ENCODE measurements at places on chromosomes 7 and 10.

DNA sequence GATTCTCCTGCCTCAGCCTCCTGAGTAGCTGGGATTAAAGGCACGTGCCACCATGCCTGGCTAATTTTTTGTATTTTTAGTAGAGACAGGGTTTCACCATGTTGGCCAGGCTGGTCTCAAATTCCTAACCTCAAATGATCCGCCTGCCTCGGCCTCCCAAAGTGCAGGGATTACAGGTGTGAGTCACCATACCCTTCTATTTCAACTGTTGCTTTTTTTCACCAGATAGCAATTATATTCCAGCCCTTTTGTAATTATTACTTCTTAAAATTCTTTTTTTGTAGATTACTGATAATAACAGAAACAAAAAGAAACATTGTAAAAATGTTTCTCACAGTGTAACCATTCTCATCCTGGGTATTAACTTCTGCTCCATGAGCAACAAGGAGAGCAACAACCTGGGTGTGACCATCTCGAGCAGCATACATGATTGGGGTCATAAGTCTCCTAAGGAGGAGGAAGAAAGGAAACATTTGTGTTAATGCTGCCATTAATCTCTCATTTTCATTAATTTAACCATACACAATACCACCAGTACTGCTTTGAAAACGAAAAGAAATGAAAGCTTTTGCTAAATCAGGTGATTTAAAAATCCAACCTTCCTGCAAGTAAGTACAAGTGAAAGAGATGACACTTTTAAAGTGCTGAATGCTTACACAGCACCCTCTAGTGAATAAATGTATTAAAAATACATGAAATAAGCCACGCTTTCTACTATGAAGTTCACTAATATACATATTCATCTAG is 41.8 kb downstream of the ASZ1 start:
- no peak for DNase-seq

DNA sequence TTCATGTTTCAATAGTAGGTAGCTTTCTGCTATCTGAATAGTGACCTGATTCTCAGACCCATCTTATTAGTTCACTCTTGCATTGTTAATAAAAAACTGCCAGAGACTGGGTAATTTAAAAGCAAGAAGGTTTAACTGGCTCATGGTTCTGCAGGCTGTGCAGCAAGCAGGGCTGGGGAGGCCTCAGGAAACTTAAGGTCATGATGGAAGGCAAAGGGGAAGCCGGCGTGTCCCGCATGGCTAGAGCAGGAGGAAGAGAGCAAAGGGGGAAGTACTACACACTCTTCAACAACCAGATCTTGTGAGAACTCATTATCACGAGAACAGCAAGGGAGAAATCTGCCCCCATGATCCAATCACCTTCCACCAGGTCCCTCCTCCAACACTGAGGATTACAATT is 185.2 kb upstream of the PITRM1 start:
- no peak for DNase-seq

GRCh38 chr10:72065439-72066025 is 22.8 kb downstream of the SPOCK2 start:
- DNase-seq: no peak

GRCh38 chr7:3204526-3204925 is 96.5 kb upstream of the SDK1 start:
- DNase-seq: no peak

DNA sequence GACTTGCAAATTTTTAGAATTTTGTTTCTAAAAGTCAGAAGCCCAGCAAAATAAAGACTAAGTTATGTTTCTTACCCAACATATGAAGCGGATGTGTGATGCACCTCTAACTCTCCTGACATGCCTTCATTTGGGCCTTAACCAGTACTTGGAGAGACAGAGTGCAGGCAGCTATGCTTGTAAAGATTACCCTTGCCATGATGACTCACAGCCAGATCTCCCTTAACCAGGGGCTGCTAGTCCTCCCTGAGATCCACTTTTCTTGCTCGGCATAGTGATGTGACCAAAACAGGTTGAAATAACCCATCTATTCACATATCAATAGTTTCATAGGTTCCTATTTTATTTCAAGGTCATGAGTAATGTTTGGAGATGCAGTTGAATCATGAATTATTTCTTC is 43.6 kb downstream of the PPP1R3A start:
- no peak for DNase-seq

DNA sequence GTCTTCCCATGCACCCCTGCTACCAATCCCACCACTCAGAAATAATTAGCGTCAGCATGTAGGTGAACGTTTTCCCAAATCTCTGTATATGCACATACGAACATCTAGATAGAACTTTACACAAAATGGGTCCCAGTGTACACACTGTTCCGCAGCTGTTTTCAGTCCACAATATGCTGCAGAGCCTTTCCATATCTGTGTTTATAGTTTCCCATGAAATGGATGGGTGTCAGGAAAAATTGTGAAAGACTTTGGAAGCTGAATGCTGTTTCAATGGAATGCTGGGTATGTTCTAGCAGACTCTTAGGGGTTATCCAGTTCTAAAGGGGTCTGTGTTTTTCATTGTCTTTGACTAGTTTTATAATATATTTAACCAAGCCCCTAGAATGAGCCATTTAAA is 13.8 kb downstream of the GRK5 start:
- no peak for DNase-seq

DNA sequence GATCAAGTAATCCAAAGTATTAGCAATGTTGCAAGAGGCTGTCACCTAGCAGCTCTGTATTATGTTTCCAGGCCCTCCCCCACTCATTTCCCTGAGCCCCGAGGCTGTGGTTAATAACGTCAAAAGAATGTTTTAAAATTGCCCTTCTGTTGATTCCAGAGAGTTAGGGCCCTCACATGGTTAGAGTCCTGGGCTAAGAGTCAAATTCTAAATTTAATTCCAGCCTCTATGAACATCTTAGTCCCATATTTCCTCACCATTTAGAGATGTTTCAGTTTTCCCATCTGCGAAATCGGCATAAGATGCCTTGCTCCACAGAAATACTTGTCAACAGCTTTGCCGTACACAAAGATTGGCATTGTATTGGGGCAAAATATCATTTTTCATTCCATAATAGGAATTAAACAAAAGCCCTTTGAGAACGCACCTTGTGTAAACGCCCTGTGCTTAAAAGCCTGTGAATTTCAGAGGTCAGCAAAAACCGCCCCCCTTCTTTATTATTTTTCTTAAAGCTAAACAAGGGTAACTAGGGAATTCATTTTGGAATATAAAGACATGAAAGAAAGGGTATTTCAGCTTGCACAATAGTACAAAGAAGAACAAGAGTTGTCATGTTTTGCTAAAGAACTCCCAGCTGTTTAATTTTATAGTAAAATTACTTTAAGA is 135.8 kb downstream of the ARID5B start:
- DNase-seq: no peak

DNA sequence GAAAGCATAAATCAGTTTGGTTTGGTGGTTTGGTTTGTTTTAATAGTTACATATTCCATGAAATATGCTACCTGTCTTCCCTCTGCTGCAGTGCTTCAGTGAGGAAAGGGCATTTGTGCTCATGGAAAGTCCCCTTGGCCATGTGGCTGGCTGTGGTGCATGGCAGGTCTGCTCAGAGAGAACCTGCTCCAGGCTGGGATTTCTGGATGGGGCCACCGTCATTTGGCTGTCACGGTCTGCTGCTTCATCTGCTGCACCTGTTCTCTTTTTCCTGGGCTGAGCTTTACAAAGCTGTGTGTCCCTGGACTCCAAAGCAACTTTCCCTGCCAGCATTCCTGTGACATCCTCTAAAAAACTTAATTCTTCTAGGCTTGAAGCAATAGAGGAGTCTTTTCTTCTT is 8.9 kb downstream of the CDK14 start:
- DNase-seq: no peak

- DNase-seq: peak; percentile 25
Measured at GRCh38 chr7:77799078-77799964, 748 bp downstream of the PHTF2 start.

DNA sequence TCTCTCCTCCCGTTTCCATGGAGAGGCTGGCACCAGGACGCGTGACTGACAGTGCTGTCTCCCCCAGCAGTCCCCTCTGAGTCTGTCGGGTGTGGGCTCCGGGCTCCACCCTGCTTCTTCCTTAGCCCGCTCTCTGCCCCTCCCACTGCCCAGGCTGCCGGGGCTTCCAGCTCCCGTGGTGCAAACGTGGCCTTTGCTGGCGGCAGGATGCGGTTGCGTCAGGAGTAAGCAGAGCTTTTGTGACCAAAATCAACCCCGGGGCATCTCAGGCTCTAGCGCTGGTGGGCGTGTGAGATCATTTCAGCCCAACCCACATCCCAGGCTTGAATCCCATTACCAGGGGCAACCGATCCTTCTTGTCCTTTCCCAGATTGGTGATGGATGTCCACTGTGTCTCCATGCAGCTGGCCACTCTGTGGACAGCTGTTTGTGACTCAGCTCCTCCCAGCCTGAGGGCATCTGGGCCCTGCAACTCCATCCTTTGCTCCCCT is 28.2 kb downstream of the PTPRE start:
- DNase-seq: no peak

- no peak for DNase-seq
Measured at GRCh38 chr7:66359656-66360211, 154.6 kb downstream of the TPST1 start.

GRCh38 chr7:28753613-28754012 is 204.5 kb downstream of the TRIL start:
- no peak for DNase-seq

- no peak for DNase-seq
Measured at GRCh38 chr7:75776295-75776971, 4.4 kb upstream of the CCL26 start.

DNA sequence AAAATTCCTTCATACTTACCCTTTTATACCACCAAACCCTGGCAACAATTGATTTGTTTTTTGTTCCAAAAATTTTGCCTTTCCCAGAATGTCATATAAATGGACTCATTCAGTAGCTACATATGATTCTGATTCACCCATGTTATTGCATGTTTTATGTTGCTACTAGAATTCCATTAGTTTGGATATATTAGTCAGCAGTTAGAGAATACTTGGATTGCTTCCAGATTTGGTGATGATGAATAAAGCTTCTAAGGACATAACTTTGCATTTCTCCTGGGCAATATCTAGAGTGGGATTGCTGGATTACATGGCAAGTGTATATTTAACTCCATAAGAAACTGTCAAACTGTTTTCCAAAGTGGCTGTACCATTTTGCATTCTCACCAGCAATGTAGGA is 806.9 kb downstream of the DNAJB9 start:
- no peak for DNase-seq

DNA sequence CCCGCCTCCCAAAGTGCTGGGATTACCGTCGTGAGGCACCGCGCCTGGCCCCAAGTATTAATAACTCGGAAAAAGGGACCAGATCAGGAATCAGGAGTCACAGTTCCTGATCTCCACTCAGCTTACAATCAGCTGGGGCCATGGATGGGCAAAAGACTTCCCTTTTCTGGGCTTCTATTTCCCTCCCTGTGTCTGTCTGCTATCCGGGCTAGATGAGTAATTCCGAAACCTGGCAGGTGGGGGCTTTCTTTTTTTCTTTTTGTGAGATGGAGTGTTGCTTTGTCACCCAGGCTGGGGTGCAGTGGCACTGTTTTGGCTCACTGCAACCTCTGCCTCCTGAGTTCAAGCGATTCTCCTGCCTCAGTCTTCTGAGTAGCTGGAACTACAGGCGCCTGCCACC is 11.6 kb downstream of the RPS24 start:
- no peak for DNase-seq

GRCh38 chr7:22202141-22202540 is 154.8 kb downstream of the RAPGEF5 start:
- DNase-seq: no peak

DNA sequence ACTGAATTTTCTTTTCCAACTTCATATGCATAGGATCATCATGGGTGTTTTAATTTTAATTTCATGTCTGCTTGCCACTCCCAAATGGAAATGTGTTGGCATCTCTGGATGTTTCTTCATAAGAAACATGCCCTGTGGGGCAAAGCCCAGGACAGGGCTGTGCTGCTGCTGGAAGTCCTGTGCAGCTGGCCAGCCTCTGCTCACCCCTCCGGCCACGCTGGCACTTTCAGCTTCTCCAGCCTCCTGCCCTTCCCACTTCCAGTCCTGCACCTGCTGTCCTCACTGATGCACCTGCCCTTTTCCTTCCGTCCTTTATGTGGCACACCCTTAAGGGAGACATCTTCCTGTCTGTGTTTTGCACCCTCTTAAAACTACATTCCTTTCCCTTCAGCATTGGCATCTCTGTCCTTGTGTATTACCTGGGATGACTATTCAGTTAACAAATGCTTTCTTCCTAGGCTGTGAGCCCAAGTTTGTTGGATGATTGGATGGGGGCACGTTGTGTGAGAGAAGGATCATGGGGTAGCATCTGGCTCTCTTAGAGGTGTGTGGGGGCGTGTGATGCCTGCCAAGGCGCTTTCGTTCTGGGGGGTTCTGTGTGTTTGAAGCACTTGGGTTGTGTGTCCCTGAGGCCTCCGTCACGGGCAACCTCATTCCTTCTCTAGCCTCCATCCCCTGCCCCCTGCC is 56.8 kb downstream of the TCF7L2 start:
- DNase-seq: peak; percentile 1

- DNase-seq: no peak
Measured at GRCh38 chr7:156473476-156474240, 166.9 kb upstream of the RNF32 start.

- DNase-seq: no peak
Measured at GRCh38 chr10:61662794-61663259, at the start of gene CABCOCO1. Gene CABCOCO1 (plus strand): TSS chr10:61662929. CDS start chr10:61662973, 44 bp downstream.

DNA sequence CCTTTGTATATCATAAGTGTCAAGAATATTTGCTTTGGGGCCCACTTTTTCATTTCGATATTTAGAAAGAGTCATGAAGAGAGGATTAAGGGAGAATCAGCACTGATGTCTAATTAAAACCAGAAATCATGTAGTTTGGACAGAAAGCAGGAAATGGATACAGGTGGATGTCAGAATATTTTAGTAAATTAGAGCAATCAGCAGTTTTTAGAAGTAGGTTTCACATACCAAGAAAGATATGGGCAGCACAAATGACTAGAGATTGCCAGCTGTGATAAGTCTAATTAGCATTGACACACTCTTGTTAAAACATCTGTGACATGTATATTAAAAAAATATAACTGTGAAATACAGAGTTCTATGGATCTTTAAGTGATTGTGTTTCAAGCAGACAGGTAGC is 180.8 kb upstream of the POM121L12 start:
- no peak for DNase-seq

GRCh38 chr10:84343831-84344230 is 15.4 kb downstream of the CCSER2 start:
- DNase-seq: no peak

- DNase-seq: peak; percentile 92
Measured at GRCh38 chr10:44959247-44960087, at the start of gene RASSF4. Gene RASSF4 (plus strand): TSS chr10:44959802. CDS start chr10:44970203, 10,401 bp downstream.

- no peak for DNase-seq
Measured at GRCh38 chr7:115476671-115477181, 553.8 kb downstream of the TFEC start.

GRCh38 chr7:50310361-50310760 is 5.8 kb downstream of the IKZF1 start:
- no peak for DNase-seq

GRCh38 chr10:1274111-1274661 is 218.0 kb downstream of the WDR37 start:
- no peak for DNase-seq

DNA sequence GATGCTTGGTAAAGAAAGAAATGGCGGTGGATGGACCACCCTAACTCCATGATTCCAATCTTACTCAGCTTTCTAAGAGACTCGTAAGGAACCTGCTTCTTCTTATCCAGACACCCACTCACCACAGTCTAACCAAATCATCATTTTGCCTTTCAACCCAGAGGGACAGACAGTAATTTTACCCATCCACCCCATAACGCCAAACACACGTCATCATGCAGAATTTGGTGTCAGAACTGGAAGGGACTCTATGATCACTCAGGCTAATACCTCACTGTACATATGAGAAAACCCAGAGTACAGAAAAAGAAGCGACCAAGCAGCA is 388 bp downstream of the ECD start:
- no peak for DNase-seq

- DNase-seq: no peak
Measured at GRCh38 chr7:97001221-97001620, 4.1 kb upstream of the DLX6 start.
